ENCODE measurements at places on chromosomes 3 and 15.

GRCh38 chr15:63319065-63319464 is 41.7 kb downstream of the APH1B start:
- DNase-seq, result no peak

- no peak for DNase-seq
These were observed 143.8 kb downstream of the STT3B start for GRCh38 chr3:31676556-31676955.

DNA sequence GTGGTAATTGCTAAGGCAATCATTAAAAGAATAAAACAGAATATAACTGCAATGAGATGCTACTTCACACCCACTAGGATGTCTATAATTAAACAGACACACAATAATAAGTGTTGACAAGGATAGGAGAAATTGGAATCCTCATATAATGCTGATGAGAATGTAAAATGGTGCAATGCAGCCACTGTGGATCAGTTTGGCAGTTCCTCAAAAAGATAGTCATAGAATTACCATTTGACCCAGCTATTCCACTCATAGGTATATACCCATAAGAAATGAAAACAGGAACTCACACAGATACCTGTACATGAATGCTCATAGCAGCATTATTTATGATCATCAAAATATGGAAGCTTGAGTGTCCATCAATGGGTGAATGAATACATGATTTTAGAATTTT is 9.6 kb upstream of the RNF111 start:
- DNase-seq, result no peak

- no peak for DNase-seq
These were observed 241.4 kb upstream of the TBL1XR1 start for GRCh38 chr3:177438596-177439220.

- peak; percentile 50 for DNase-seq
These were observed 27.7 kb upstream of the IL20RB start for GRCh38 chr3:136929977-136930670.

GRCh38 chr3:166060789-166061479 is 223.7 kb upstream of the BCHE start:
- no peak for DNase-seq

GRCh38 chr3:73586190-73586589 is 38.6 kb downstream of the PDZRN3 start:
- no peak for DNase-seq

DNA sequence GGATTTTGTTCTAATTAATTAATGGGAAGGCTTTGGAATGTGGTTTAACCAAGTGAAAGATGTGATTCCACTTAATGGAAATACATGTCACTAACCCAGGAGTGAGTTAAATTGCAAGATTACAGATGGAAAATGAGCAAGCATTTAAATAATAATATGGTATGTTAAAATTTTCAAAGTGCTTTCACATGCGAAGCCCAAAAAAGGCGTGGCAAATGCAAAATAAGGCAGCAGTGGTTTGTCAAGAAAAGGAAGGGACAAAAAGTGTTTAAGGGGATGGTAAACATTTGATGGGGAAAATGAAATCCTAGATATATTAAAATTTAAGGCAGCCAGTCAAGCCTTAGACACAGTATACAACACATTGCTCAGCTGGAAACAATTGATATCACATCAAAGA is 2.9 kb downstream of the TICRR start:
- DNase-seq, result no peak

All from dermis microvascular lymphatic vessel endothelial cell (primary cell).